ENCODE measurements at places on chromosomes 13 and 19. TPM values are rescaled to one million over a fixed set of nuclear protein-coding genes. Genes with fewer than 3 reads are reported as not detected.

DNA sequence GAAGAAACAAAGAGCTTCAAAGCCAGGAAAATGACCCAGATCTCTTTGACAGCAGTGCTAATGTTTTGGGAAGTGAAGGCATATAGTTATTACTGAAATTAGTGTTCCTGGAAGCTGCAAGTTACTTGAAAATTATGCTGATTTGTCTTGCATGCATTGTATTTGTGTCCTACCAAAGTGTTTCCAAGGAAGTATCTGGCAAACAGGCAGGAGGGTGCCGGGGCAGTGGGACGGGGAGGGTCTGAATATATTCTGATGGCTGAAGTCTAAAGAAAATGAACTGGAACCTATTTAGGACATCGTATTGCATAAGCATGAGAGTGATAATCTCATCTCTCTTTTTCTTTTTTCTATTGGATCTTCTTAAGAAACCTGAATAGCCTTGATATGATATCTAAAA is 9.0 kb downstream of the RNASEH2B start:
- DNase-seq, result no peak

DNA sequence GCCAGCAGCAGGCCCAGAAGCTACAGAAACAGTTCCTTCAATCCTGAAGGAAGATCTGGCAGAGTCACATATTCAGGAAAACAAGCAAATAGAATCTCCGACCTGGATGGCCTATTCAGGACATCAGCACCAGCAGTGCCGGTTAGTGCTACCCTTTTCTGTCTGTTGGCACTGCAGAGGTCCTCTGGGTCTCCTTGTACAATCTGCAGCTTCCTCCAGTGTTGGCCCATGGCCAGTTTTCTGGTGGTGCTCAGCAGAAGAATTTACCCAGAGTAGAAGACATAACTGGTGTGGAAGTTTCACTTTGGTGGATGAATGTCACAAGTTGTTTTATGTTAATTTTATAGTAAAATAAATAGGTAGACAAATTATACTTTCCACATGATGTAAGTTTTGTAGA is 498.1 kb downstream of the COG6 start:
- DNase-seq, result peak; percentile 64

GRCh38 chr19:37098570-37098969 is 20.3 kb downstream of the ZNF420 start:
- DNase-seq, result no peak

DNA sequence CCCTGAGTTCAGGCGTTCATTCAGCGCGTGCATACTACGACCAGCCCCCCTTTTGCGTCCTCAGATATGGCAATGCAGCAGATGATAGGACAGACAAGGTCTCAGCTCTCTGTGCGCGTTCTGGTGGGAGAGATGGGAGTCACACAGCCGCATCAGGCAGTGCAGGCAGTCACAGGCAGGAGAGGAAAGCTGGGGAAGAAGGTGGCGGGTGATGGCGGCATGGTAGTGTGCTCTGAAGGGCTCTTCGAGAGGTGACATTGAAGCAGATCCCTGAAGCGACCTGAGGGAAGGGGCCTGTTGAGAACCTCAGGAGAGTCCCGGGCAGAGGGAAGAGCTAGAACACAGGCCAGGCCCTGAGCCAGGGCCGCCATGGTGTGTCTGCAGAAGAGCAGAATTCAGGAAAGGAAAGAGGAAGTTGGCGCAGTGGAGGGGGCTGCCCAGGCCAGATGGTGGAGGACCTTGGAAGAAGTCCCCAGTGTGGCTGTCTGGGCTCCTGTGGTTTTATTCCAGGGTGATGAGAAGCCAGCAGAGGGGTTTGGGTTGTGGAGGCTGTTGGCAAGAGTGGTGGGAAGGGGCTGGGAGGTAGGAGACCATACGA is 3.5 kb downstream of the USF2 start:
- peak; percentile 66 for DNase-seq

ZNF776 gene
- 9.8 TPM for total RNA-seq

- no peak for DNase-seq
These were observed 367.3 kb downstream of the DCT start for GRCh38 chr13:94112227-94112626.

- DNase-seq, result no peak
These were observed 3.7 kb downstream of the ZNF136 start for GRCh38 chr19:12166626-12167025.

DNA sequence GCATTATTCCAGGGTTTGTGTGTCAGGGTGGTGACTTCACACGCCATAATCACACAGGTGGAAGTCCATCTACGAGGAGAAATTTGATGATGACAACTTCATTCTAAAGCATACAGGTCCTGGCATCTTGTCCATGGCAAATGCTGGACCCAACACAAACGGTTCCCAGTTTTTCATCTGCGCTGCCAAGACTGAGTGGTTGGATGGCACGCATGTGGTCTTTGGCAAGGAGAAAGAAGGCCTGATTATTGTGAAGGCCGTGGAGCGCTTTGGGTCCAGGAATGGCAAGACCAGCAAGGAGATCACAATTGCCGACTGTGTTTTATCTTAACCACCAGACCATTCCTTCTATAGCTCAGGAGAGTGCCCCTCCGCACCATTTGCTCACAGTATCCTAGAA is 18.2 kb upstream of the SLC25A30 start:
- no peak for DNase-seq

ELANE gene
- total RNA-seq, result 1.3 TPM

ADAMTSL5 gene
- total RNA-seq, result 22.5 TPM

KLK5 gene
- total RNA-seq, result not detected

Measured in Right ventricle myocardium superior (tissue), 1 donor.